T-helper 1 cell (primary cell): ENCODE measurements at places on chromosomes 1 and 21.
A peak's percentile ranks its signal among the peaks of the same experiment; 100 is the strongest.

- no peak for DNase-seq
Observed at GRCh38 chr1:56452027-56453011, 127.0 kb downstream of the PLPP3 start.

DNA sequence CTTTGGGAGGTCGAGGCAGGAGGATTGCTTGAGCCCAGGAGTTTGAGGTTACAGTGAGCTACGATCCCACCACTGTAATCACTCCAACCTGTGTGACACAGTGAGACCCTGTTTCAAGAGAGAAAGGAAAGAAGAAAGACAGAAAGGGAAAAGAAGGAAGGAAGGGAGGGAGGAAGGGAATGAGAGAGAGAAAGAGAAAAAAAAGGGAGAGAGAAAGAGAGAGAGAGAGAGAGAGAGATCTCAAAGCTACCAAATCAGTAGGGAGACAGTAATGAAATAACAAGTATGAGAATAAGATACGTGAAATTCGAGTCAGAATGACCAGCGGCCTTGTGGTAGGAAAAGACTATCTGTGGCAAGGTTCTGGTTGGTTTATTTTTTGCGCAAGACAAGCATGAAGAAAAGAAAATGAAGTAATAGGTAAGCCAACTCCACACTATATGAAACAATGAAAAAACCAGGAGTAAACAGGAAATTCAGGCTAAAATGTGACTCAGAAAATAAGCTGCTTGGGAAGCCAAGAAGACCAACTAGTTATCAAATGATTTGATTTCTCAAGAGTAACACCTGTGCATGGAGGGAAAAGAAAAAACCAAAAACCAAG lies 8.9 kb downstream of the MTF1 start:
- DNase-seq = no peak

- no peak for DNase-seq
Observed at GRCh38 chr1:242017580-242018233, 18.8 kb upstream of the MAP1LC3C start.

DNA sequence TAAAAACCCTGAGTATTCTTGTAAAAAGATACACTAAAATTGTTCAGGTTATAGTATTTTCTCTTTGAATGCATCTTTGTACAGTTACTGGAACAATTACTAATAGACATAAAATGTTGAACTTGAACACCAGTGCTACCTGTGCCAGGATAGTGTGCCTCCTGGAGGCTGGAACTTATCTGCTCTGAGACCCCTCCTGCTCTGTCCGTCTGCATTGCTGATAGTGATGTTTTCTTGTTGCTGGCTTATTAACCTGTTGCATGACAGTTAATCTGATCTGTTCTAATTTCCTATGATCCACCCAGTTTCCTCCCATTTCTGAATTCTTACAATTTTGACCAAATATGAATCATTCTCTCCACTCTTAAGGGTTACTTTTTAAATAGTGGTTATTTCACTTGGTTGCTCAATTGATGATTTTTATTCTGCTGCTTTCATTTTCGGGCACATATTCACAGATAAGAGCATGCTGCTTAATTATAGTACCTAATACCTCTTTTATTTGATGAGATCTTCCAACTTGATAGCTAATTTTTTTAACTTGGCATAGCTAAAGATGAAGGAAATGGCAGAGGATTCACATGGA lies 101.4 kb downstream of the CC2D1B start:
- no peak for DNase-seq

DNA sequence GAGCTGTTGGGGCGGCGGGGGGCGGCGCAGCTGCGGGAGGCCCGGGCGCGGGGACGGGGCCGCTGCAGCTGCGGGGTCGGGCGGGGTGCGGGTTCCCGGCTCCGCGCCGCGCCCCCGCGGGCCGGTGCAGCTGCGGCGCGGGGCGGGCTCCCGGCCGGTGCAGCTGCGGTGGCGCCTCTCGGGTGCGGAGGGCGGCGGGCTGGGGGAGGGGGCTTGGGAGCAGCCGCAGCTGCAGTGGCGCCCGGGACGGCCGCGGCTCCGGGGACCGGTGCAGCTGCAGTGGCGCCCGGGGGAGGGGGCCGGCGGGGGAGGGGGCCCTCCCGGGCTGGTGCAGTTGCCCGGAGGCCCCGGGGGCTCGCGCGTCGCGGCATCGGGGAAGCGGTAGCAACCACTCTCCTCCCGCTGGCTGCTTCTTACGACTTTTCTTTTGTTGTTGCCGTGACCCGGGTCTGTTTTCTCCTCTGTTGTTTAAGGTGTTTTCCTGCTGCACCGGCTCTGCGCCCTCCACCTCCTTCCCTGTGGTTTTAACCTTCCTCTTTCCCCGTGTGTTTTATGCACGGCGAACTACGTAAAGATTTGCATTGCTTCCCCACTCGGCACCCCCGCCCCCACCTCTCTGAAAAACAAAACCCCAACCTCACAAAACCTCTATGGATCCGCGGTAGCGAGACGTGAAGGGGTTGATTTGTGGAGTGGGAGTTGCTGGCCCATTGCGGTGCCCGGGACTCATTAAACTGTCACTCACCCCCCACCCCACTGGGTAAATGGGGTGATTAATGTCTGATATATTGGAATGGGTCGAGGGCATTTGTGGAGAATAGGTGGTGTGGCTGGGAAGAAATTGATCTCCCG lies 1.7 kb upstream of the ZBTB18 start:
- peak; percentile 31 for DNase-seq

DNA sequence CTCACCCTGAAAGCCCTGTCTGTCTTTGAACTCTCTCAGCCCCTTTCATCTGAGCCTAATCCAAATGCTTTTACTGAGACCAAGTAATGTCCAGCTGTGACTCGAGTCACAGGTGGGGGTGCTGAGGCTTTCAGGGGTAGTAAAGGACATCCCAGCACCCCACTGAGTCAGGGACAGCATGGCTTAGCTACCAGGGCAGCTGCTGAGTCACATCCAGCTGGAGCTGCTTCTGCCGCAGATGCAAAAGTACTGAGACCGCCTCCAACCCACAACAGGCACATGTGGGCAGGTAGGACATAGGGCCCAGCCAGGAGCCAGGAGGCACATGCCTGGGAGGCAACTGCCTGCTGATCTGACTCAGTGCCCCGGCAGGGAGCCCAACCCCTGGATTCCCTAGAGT lies 6.7 kb upstream of the VSIG8 start:
- DNase-seq = no peak

DNA sequence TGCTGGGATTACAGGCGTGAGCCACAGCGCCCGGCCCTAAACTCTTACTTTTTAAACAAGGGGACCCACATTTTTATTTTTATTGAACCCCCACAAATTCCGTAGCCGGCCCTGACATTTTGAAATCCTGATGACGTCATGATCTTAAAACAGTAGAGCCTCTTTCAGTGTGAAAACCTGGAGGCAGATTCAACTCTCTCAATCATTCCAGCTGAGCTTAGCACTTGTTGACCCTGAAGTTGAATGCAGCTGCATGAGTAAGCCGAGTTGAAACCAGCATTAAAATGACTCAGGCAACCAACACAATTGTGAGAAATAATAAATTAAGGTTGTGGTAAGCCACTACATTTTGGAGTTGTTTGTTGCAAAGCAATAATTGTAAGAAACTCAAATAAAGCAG lies 93.9 kb upstream of the ADGRL4 start:
- no peak for DNase-seq

DNA sequence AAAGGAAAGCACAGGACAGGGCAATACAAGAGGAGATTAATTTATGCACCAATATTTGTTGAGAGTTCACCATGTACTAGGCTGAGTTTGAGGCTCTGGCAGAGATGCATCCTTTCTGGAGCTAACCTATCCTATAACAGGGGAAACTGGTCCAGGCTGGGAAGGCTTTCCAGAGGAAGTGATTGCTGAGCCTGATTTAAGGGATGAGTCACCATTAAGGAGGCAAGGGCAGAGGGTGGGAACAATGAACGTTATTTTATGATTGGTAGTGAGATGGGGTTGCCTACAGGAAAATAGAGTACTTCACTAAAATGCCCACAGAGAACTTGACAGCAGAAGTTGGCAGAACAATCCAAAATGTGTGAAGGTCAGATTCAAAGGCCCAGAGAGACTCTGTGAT lies 141.4 kb downstream of the PLPP3 start:
- no peak for DNase-seq

DNA sequence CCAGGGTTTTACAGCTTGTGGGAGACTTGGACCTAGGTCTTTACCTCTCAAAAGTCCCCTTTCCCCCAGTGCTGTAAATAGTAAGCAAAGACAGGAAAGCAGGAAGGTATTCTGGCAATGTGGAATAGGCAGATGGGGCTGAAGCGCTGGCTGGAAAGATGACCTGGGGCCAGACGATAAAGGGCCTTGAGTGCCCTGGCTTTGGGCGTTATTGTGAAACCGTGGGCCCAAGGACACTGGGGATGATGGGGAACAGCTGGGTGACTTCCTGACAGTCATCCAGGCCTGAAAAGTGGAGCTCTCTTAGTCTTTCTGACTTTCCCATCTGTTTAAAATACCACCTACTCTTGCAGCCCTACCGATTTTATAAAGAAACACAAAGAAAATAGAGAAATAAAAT lies 16.3 kb downstream of the URB2 start:
- DNase-seq = no peak

DNA sequence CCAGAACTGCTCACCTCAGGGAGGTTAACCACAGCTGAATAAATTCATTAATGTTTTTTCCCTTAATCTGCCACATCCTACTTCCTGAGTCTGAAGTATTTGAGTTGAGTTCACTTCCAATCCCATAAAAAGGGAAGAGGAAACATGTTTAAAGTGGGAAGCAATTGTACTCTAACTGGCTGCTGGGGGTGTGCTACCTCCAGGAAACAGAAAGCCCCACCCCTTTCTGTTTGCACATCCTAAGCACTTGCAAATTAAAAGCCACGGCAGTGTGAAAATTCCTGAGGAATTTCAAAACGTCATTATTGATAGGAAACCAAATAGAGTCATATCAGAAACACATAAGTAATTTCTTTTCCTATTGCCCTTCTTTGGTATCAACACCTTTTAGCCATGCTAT lies 307.0 kb upstream of the NR5A2 start:
- no peak for DNase-seq

DNA sequence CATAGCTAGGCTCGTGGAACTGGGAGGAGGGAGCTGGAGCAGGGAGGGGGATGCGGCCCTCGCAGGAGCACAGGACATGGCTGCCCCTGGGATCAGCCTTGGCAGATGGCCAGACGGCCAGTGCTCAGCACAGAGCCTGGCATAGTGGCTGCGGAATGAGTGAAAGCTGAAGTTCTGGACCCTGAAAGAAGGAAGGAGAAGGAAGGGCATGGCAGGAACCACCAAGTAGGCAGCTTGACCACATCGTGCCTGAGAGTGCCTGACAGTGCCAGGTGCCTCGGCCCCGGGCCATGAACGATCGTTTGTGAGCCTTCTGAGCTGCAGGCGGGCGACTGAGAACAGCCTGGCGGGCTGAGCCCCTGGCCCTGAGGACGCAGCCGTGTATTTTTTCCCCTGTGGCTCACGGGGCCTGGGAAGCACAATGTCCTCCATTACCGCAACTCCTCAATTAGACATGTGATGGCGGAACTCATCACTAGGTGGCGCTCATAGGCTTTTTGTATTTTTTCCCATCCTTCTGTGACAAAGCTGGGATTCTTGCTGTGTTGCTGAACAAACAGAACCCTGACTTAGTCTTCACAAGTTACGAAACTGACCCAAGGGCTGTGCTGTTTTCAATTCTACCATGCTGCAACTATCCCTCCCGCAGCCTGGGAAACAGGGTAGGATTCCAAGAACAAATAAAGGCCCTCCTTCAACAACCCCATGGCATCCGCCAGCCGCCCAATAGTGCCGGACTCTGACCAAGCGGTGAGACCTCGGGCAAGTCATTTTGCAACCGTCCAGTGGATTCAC lies 29.9 kb upstream of the TMEM61 start:
- DNase-seq = peak; percentile 25

DNA sequence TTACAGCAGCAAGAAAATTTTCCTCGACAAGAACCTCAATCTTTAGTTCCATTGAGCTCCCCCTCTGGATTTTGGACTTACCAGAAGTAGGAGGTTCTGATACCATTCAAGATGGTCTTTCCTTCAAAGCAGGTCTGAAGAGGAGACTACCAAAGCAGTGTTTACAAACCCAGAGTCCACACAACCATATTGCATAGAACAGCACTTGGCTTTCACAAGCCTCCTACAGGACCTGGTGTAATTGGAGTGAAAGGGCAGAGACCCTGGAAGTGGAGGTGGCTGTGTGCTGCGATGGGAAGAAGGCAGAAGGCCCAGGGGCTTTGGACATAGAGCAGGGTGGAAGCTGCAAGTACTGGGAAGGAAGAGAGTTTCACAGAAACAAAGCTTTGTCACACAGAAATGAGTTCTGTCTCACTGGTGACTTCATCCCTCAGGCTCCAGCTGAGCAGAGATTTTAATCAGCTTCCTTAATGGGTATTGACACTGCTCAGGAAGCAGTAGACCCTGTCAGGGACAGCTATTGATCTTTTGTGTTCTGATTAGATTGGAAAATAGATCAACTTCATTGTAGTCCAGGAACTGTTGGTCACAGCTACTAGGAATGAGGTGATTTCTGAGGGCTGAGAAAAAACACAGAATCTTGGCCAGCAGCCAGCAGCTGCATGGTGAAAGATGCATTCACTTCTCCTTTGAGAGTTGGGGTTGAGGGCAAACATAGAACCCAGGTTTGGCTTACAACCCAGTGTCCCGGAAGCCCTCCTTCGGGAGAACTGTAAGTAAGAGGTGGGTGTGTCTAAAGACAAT lies 124.0 kb downstream of the SYT2 start:
- no peak for DNase-seq

DNA sequence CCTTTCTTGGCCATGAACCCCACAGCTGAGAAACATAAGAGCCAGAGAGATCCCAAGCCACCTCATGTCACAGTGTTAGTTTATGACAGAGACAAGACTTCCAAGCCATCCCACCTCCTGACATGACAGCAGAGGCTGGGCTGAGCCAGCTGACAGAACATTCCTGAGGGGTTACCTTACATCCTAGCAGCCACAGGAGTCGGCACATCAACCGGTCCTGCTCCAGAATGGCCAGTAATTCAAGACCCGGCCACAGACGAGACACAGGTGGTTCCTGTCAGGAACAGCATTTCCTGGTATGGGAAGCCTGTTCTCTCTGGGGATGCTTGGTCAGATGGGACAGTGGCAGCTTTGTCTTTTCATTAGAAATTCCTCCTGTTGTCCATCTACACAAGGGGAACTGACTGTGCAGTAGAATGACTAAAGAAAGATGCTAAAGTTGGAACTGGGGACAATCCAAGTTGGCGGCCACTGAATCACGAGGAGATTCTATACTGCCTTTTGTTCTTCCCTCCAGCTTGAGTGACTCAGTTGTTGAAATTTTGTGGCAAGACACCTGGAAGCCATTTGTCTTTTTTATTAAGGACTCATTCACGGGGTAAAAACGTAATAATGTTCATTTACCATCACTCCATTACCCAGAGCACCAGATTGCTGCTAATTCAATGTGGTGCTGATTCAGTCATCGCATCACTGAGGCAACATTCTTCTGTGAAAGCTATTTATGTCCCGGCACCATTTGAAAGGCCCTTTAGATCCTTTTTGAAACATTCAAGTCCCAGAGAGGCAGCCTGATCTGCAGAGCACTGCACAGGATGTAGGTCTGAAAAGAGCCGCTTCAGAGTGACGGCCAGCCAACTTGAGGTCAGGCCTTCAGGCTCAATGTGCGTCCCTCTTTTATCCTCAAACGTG lies 37.2 kb upstream of the NPL start:
- no peak for DNase-seq
